Left ventricle myocardium superior (tissue), 1 donor: ENCODE measurements at places on chromosomes 13 and 19.

- DNase-seq: peak; percentile 95
These were observed at the start of gene TRAPPC5 for GRCh38 chr19:7680606-7681339. Gene TRAPPC5 (plus strand): TSS chr19:7680833. CDS start chr19:7682254, 1,421 bp downstream.

DNA sequence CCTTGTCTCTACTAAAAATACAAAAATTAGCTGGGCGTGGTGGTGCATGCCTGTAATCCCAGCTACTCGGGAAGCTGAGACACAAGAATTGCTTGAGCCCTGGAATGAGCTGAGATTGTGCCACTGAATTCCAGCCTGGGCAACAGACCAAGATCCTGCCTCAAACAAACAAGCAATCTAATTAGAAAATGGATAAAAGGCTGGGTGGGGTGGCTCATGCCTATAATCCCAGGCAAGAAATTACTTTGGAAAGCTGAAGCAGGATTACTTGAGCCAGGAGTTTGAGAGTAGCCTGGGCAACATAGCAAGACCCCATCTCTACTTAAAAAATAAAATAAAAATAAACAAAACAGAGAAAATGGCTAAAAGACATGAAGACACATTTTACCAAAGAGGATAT, 77.0 kb downstream of the CAB39L start:
- DNase-seq: no peak

GRCh38 chr19:3576696-3577443, 4.1 kb downstream of the HMG20B start:
- DNase-seq: peak; percentile 82

GRCh38 chr13:88217883-88218282, 546.7 kb downstream of the SLITRK5 start:
- no peak for DNase-seq

DNA sequence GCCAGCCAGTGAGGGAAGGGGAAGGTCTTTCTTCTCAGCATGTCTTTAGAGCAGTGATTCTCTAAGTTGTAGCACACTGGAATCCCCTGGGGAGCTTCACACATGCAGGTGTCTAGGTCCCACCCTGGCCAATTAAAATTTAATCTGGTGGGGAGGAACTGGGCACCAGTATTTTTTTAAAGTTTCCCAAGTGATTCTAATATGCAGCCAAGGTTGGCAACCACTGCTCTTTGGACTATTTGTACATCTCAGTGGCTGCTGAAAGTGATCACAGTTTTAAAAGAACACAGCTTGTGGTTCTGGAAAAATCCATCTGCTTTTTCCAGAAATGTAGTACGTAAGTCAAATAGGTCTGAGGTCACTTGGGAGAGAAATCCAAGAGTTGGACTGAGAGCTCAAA, 10.7 kb upstream of the KATNAL1 start:
- no peak for DNase-seq

DNA sequence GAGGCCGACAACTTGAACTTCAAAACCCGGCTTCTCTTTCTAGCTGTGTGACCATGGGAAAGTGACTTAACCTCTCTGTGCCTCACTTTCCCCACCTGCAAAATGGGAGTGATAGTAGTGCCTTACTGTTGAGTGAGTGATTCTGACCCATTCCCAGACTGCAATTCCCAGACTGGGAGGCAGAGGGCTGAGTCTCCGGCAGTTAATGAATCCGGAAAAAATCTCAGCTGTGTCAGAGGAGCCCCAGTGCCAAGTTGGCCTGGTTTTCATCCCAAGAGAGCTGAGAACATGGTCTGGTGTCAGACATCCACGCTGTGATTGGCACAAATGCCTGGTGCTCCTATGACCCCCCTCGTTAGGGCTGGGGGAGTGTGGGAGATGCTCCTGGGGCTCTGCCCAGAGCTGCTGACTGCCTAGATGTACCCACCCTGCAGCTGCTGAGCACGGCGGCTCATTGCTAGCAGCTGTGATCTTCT, 50.0 kb downstream of the PIN1 start:
- DNase-seq: peak; percentile 61

- DNase-seq: no peak
These were observed 55.6 kb upstream of the ALOX5AP start for GRCh38 chr13:30679483-30680330.
